GM23338 (cell line): ENCODE measurements at places on chromosomes 11 and 22. TPM values are rescaled to one million over a fixed set of nuclear protein-coding genes. Genes with fewer than 3 reads are reported as not detected.
A peak's percentile ranks its signal among the peaks of the same experiment; 100 is the strongest.

- DNase-seq: no peak
Measured at GRCh38 chr22:43201486-43202219, 14.7 kb upstream of the TTLL12 start.

GRCh38 chr11:46377831-46378230, 3.6 kb upstream of the MDK start:
- DNase-seq: no peak

EIF4G2 gene
- total RNA-seq: 788 and 801 TPM in 2 replicates

MMP13 gene
- total RNA-seq: not detected in 2 replicates

- DNase-seq: peak; percentile 24
Measured at GRCh38 chr11:26994631-26995095, 751 bp downstream of the FIBIN start.

- no peak for DNase-seq
Measured at GRCh38 chr22:19519041-19519926, 4.9 kb downstream of the CLDN5 start.

CST6 gene
- 4.2 and 5.9 TPM in 2 replicates for total RNA-seq

CCDC86 gene
- 81.8 and 98.5 TPM in 2 replicates for total RNA-seq

DNA sequence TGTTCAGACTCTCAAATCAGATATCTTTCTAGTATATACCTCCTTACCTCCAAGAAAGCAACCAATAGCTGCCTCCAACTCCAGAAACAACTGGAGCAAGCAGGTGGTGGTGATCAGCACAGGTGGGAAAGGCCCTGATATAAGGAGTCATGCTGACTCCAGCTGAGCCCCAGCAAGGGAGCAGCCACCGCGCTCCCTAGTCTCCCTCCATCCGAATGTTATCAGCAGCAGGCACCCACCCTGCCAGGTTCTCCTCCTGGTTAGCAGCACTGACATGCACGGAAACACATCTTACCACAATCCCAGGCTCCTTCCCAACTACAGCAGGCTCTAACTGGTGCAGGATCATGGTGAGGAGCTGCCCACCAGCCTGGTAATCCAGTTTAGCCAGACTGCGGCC, 18.5 kb upstream of the STK33 start:
- DNase-seq: no peak

- DNase-seq: no peak
Measured at GRCh38 chr11:13318498-13319295, 41.1 kb downstream of the BMAL1 start.

POLR2F gene
- total RNA-seq: 64.6 and 144 TPM in 2 replicates

GRCh38 chr11:134604886-134605285, 192.8 kb upstream of the B3GAT1 start:
- DNase-seq: no peak

DNA sequence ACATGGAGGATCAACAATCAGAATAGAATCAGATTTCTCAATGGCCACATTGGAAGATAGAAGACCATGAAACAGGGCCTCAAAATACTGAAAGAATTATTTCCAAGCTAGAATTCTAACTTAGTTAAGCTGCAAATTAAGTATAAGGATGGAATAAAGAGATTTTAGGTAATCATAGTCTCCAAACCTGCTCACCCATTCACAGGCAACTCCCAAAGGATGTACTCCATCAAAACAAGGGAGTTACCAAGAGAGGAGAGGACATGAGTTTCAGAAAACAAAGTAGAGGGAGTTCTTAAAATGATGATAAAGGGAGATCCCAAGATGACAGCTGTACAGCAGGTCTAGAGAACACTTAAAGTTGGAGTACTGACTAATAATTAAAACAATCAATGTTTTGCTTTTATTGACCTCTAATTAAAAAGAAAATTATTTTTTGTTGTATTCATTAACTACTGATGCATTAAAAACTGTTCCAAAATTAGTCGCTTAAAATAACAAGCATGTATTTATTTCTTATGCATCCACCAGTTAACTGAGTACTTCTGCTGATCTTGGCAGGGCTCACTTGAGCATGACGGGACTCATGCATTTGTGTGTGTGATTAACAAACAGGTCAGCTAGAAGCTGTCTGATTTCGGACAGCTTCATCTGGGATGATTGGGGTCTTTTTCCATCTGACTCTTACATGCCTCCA, 95.6 kb downstream of the CD44 start:
- DNase-seq: no peak

- DNase-seq: no peak
Measured at GRCh38 chr11:46999217-46999616, 62.7 kb downstream of the CSTPP1 start.

TRPM5 gene
- not detected in 2 replicates for total RNA-seq

GRCh38 chr11:115933564-115933963, 429.3 kb upstream of the CADM1 start:
- no peak for DNase-seq

DNA sequence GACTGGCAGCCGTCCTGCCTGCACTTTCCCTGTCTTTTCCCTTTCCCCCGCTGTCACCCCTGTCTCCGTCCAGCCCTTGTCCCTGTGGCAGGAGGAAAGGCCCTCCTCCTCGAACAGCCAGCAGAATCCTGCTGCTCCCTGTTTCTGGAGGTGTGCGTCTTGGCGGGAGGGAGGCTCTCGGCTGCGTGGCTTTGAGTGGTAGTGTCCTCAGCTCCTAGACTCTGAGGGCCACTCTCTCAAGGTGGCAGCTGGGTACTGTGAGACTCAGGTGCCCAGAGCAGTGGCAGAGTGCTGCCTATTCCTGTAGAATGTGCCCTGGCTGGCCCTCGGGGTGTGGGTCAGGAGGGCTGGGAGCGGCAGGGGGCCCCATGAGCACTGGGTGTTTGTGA, 9.1 kb upstream of the RANBP1 start:
- no peak for DNase-seq

DNA sequence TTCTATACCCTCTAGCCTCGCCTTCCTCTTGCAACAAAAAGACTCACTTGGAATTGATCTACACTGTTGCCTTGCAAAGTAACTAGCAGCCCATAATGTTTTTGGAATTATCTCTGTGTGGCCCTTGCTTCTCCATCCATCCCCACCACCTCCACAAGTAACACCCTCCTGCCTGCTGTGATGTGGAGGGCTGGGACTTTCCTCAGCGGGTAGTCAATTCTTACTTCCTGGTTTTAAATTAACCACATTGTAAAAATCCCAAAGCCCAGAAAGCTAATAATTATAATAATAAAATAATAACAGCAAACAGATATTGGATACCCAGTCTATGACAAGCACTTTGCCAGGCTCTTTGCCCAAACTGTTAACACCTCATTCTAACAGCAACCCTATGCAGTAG, 40.8 kb upstream of the GALNT18 start:
- DNase-seq: no peak

SSH3 gene
- 40.0 and 45.8 TPM in 2 replicates for total RNA-seq

TEX54 gene
- not detected in 2 replicates for total RNA-seq

- DNase-seq: no peak
Measured at GRCh38 chr22:31056986-31057599, 24.0 kb upstream of the SMTN start.

RCOR2 gene
- total RNA-seq: 60.1 and 66.9 TPM in 2 replicates

- no peak for DNase-seq
Measured at GRCh38 chr11:108522318-108522717, 24.1 kb upstream of the POGLUT3 start.

OR9G4 gene
- total RNA-seq: not detected in 2 replicates

- DNase-seq: peak; percentile 74
Measured at GRCh38 chr11:68003846-68004550, at the start of gene UNC93B1. UNC93B1 (minus strand) TSS chr11:68004097; CDS start chr11:68004043, 54 bp downstream.

- DNase-seq: no peak
Measured at GRCh38 chr22:44019846-44020245, 4.3 kb upstream of the PARVB start.

DNA sequence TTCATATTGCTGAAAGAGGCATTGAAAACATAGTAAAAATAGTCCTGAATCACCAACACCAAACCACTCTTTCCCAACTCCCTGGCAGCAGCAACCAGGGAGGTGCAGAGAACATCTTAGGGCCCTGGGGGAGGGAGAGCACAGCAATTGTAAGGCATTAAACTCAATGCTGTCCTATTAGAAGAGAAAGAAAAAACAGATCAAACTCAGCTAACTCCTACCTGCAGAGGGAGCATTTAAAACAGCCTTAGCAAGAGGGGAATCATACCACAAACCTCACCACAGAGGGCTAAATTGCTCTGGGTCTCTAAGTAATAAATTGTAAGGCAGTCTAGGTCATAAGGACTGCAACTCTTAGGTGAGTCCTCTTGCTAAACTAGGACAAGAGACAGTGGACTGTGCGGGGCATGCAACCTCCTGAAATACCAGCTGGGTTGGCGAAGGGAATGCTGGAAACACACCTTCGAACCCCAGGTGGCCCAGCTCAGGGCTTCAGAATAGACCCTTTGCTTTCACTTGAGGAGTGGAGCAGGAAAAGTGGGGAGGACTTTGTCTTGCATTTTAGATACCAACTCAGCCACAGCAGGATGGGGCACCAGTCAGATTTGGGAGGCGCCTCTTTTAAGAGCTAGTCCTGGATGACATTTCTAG, 697.1 kb upstream of the FAT3 start:
- peak; percentile 51 for DNase-seq

HTR3B gene
- not detected in 2 replicates for total RNA-seq

LRRN4CL gene
- 0.12 and 0.21 TPM in 2 replicates for total RNA-seq
